ENCODE measurements at places on chromosomes 13 and 19.
A peak's percentile ranks its signal among the peaks of the same experiment; 100 is the strongest.

- H3K4me3 ChIP-seq, result peak overlapping the region; percentile 75
- no peaks in the 10 kb centered on the region for H3K27me3 ChIP-seq
- peak overlapping the region; percentile 62 for H3K27ac ChIP-seq
- H3K36me3 ChIP-seq, result no peaks in the 10 kb centered on the region
- H3K4me1 ChIP-seq, result peaks cover 10% of the 10 kb centered on the region
Measured at GRCh38 chr13:100589178-100589725, 663 bp upstream of the GGACT start.

DNA sequence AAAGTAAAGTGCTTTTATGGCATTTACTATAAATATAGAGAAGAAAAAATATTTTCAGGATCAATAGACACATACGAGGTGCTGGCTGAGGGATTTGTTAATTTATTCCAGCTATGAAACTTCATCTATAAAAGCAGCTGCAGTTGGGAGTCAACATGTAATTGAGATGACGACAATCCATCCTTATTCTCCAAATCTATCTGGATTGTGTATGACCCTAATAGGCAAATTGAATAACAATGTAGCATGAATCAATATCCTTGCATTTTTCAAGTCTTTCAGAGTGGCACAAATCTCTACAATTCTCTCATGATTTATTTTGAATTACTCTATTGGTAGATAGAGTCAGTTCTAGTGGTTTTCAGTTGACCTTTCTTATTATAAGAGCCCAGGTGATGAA, 1296.5 kb upstream of the SPRY2 start:
- no peaks in the 10 kb centered on the region for H3K4me1 ChIP-seq
- no peak for DNase-seq
- no peaks in the 10 kb centered on the region for H3K27me3 ChIP-seq
- no peak overlapping the region for H3K27ac ChIP-seq

GRCh38 chr13:40769970-40770369, 1.0 kb downstream of the MRPS31 start:
- no peaks in the 10 kb centered on the region for H3K27me3 ChIP-seq
- peaks cover 19% of the 10 kb centered on the region for H3K4me1 ChIP-seq
- DNase-seq, result no peak
- H3K4me3 ChIP-seq, result peak overlapping the region; percentile 97
- H3K27ac ChIP-seq, result peak overlapping the region; percentile 96

DNA sequence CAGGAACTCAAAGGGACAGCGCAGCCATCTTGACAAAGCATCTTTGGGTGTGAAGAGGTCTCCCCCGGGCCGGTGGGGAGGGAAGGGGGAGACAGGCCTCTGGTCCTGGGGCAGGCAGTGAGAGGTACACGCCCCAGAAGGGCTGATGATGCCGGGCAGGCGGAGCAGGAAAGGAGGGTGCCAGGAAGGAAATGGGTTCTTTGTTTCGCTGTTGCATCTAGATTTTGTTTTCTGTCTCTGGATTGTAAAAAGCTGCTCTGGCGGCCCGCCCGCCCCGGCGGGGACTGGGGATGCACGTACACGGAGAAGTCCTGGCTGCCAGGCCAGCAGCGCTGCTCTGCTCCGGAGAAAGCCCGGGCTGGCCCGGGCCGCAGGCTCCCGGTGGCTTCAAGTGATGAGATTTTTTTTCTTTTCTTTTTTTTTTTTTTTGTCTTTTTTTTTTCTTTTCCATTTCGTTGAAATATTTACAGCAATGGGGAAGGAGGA, 13.2 kb upstream of the ASF1B start:
- peaks cover 7% of the 10 kb centered on the region for H3K36me3 ChIP-seq
- H3K27ac ChIP-seq, result peak overlapping the region; percentile 8
- no peak for DNase-seq
- peaks cover 28% of the 10 kb centered on the region for H3K4me1 ChIP-seq
